ENCODE measurements at places on chromosomes 5 and 9. TPM values are rescaled to one million over a fixed set of nuclear protein-coding genes. Genes with fewer than 3 reads are reported as not detected.

Gene ADAMTSL2
- total RNA-seq, result not detected

Gene FBP1
- 0.13 TPM for total RNA-seq

Gene CTNND2
- not detected for total RNA-seq

Gene ZNF608
- 0.66 TPM for total RNA-seq

Gene SHOC1
- not detected for total RNA-seq

Gene CKMT2
- total RNA-seq, result not detected

Gene SUSD3
- 1.2 TPM for total RNA-seq

Gene PHF24
- total RNA-seq, result 0.09 TPM

Gene ATP10B
- not detected for total RNA-seq

Gene KLF4
- total RNA-seq, result 20.0 TPM

Gene NR2F1-AS1
- 4.1 TPM for total RNA-seq

Gene PCDHA4
- total RNA-seq, result 0.95 TPM

Gene HEMGN
- total RNA-seq, result not detected

Gene AK8
- total RNA-seq, result 1.4 TPM

Gene ZNF879
- total RNA-seq, result 0.65 TPM

Gene MTREX
- 36.3 TPM for total RNA-seq

Gene DOCK2
- 3.5 TPM for total RNA-seq

Gene UGT3A1
- not detected for total RNA-seq
